ENCODE measurements at places on chromosomes 3 and 15. TPM values are rescaled to one million over a fixed set of nuclear protein-coding genes. Genes with fewer than 3 reads are reported as not detected.

The C2CD4A gene
- under 0.01 TPM for total RNA-seq

The NR2F2 gene
- 6.1 TPM for total RNA-seq

The LRRIQ4 gene
- 0.17 TPM for total RNA-seq

The FAM219B gene
- total RNA-seq: 47.0 TPM

The MRPL3 gene
- total RNA-seq: 159 TPM

The SKOR1 gene
- total RNA-seq: 0.10 TPM

The MYO5C gene
- 18.3 TPM for total RNA-seq

The GHSR gene
- total RNA-seq: not detected

The OR5AC2 gene
- not detected for total RNA-seq

The CACNA1D gene
- total RNA-seq: 1.5 TPM

The C3orf85 gene
- total RNA-seq: not detected

Data from renal cortical epithelial cell (primary cell).